ENCODE measurements at places on chromosomes 3 and 15.

DNA sequence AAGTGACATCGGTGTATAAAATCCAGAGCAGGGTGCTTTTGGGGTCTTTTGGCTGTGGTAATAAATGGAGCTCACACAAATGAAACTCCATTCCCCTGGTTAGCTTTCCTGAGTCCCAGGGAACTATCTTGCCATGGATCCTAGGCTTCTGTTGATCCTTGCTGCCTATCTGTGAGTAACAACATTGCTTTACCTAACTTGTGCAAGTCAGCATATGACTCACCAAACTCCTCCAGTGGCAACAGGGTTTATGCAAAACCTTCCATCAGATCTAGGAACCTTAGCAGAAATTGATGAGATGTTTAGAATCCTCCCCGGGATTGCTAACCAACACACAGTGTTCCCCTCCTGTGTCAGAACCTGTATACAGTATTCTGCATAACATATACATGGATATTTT lies 105.4 kb downstream of the SCAPER start:
- DNase-seq, result no peak

DNA sequence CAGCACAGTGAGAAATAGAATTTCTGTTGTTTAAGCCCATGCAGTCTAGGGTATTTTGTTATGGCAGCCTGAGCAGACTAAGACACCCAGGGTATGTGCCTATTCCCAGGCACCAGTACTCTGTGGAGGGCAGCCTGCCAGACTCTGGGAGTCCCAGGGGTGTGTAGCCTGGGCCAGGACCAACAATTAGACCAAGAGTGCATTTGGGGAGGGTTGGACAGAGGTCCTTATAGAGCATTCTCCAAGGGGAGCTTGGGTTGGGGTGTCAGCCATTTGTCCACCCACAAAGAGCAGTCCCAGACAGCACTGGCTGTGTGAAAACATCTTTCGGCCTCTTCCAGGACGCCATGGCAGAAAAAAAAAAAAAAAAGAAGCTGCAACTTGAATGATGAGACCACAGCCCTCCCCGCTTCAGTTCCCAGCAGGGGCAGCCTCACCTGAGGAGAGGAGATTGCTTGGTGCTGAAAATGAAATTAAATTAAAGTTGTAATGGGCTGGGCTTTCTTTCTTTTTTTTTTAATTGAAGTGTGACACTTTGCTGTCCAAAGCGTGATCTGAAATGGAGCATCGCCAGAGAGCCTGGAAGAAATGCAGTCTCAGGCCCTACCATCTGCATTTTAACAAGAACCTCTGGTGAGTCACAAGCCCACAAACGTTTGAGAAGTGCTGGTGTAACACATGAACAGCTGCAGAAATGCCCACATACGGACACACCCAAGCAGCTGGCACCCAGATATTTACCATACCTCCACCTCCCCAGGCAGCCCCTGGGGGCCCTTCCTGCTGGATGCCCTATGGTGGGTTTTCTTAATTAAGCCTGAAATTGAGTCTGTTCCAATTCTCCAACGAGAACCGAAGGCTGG lies 21.3 kb upstream of the CAV3 start:
- DNase-seq, result peak; percentile 91

- no peak for DNase-seq
Observed at GRCh38 chr3:52041118-52041731, 15.1 kb downstream of the DUSP7 start.

DNA sequence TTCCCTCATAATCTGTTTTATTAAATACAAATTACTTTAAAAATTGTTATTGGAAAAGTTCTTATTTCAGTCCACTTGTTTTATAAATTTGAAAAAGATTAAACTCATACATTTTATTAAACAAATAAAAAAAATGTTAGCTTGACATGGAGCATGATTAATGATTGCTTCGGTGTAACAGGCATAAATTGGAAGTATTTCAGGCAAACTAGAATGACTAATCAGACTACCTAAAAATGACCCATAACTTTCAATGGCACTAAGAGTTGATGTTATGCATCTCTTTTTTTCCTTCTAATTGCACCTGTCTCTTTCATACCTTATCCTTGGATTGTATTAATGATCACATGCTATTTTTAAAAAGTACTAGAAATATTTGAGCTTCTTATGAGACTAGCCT lies 343.3 kb downstream of the ZNF385D start:
- no peak for DNase-seq

DNA sequence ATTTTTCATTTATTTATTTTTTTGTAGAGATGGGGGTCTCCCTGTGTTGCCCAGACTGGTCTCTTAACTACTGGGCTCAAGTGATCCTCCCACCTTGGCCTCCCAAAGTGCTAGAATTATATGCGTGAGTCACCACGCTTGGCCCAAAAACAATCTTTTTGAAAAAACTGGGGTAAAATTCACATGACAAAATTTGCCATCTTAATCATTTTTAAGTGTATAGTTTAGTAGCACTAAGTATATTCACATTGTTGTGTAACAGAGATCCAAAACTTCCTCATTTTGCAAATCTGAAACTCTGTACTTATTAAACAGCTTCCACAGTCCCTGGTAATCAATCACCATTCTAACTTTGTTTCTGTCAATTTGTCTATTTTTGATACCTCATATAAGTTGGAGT lies 5.2 kb downstream of the SNX1 start:
- DNase-seq, result no peak

DNA sequence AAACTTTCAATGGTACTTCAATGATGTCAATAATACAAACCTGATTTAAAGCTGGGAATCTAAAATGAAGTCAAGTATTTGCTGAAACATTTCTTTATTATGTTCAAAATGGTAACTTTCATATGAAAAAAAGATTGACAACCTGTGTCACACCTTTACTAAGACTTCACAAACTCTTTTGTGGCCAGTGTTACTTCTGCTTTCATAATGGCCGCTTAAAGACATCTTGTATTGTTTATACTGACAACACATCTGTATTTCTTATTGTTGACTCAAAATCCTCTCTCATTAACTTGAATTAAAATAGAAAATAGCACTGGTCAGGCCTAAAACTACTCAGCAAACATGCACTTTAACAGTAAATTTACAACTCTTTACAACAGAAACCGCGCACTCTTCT lies 312.3 kb upstream of the CNTN6 start:
- DNase-seq, result no peak

- peak; percentile 36 for DNase-seq
Observed at GRCh38 chr15:40320931-40321371, 2.5 kb upstream of the INAFM2 start.

DNA sequence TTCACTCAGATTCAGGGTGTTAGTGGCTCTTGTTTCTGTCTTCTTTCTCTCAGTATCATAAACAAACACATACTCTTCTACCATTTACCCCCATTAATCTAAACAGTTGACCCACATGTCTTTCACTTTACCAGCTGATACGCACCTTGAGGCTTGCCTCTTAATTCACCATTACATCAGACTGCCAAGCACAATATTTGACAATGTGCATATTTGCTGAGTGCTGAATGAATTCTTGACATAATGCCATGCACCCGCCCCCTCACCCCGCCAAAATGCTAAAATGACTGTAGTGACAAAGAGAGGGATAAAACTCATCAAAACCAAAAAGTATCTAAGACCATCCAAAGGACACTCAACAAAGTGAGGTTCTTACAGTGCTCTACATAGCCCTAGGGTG lies 57.4 kb downstream of the NGLY1 start:
- DNase-seq, result no peak

DNA sequence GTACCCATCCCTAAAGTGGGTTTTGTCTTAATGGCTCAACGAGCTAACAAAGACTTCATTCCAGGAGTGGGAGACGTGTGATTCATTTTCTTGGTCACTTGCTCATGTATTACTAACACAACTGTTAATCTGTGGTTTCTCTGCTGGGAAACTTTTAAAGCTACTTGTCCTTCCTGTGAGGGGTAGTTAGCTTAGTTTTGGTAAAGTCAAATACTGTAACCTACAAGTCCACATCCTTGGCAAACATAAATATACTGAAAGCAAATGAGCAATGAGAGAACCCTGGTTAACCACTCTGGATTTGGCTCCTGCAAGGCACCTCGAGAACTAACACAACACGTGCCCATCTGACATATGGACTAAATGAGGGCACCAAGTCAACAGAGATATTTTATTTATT lies 19.9 kb downstream of the NOX5 start:
- DNase-seq, result no peak

GRCh38 chr3:120708408-120708807 lies 26.4 kb upstream of the HGD start:
- DNase-seq, result no peak

GRCh38 chr3:189937302-189938127 lies 183.2 kb downstream of the P3H2 start:
- DNase-seq, result no peak

DNA sequence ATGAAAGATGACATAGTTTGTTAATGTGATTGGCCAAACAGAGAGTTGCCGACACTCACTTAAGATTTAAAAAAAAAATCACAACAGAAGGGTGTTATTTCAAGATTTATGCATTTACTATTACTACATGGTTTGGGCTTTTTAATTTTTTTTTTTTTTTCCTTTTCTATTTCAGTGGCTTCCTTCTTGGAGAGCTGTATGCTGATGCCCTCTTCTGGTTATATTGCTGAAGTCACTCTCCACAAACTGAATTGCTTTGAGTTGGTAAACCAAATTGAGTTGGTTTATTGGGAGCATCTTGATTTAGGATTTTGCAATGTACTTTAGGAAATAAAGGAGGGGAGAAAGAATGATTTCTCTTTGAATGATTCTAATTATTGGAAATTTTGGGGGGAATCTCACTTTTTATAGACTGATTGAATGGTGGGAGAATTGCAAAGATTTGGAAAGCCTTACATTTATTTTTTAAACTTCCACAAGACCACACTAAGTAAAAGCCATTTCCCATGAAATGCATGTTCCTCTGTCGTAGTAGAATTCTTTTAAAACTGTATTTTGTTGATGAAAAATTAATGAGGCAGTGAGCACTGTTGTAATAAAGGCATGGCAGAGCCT lies 186.6 kb upstream of the FEZF2 start:
- DNase-seq, result no peak

DNA sequence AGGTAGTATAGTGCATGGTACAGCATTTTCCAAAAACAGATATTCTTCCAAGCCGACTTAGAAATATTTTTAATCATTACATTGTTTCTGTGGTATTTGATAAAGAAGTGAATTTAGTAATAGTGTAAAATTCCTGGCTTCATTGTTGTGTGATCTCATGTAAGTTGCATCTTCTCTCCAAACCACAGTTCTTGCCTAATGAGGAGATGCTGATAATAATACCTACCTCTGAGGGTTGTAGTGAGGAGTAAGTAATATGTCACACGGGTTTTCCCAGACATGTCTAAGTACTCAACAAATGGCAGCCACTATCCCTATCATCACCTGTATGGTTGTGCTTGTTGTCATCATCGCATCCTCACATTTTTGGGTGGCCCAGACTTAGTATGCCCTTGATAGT lies 167.3 kb downstream of the SLCO3A1 start:
- DNase-seq, result no peak

- no peak for DNase-seq
Observed at GRCh38 chr15:32819448-32819847, 101.6 kb downstream of the GREM1 start.

DNA sequence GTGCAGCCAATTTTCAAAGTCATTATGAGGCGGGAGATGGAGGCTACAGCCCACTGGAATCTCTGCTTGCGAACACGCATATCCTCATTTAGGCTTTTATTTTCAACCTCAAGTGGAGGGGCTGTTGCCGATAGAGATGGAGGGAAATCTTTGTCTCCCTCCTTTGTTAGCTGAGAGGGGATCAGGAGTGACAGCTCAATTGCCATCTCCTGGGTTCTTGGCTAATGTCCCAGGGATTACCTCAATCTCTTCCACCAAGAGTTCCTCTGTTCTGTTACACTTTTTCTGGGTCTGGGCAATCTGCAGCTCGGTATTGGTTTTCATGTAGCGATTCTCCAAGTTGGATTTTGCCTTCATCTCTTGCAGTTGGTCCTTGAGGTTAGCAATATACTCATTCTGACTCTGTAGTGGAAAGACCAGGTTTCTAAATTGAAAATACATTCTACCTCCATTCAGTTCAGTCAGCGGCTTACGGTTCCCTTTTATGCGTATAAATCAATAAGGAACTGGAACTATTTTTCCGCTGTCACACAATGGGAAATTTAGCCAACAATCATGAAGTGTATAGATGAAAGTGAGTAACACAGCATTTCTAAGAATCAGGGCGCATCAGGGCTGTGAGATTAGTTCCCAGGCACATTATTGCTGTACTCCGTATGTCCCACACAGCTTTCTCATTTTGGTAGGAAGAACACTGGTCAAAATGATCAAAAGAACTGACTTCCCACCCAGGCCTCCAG lies 36.2 kb upstream of the RPL35A start:
- no peak for DNase-seq

GRCh38 chr15:32867313-32867626 lies 149.5 kb downstream of the GREM1 start:
- DNase-seq, result no peak

DNA sequence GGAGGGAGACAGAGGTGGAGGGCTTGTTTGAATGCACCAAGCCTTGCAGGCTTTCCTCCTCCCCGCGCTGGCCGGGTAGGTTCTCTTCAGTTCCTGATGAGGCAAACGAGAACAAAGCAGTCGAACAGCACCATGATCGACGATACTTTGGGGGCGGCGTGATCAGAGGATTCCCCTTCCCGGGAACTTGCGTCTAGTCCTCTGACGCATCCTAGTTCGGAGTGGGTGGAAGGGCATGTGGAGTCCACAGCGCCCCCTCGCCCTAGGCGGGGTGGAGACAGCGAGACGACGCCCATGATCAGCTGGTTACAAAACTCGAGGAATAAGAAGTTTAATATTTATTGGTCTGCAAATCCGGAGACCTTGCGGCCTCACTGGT lies 452 bp upstream of the SV2B start:
- peak; percentile 36 for DNase-seq

DNA sequence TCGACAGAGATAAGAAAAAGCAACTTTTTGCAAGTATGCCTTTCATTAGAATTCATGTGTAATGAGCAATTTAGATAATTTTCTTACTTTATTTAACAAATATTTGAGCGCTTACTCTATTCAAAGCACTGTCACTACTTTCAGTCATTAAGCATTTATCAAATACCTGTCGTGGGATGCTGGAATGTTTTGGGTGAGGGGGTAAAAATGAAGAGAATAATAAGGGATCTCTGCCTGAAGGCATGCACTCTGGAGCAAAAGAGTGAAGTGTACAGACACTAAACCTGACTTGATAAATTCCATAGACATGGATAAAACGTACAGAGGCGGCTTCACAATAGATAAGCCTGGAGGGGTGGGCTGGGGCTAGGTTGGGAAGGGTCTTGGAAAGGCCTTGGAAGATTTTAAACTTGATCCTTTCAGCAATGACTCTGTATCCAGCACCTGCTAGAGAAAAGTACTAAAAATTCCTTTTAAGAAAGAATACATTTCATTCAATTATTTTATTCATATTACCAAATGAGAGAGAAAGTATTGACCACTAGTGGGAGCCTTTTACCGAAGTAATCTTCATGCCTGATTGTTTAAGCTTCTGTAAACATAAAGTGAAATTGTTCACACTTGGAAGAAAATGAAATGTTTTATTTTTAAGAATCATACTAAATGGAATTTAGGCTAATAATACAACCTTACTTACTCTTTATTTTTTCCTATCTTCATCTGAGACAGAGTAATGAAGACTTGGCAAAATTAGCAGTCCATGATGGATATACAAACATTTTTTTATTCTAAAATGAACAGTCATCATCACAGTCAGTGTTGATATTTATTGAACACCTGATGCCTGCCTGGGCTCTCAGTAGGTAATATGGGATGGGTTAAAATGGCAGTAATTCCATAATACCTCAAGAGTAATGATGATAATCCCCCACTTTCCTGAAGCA lies 113.2 kb downstream of the PPP2R3A start:
- peak; percentile 10 for DNase-seq

- DNase-seq, result no peak
Observed at GRCh38 chr15:41971895-41972252, 483 bp downstream of the EHD4 start.

GRCh38 chr15:51128701-51129100 lies 34.0 kb upstream of the TNFAIP8L3 start:
- no peak for DNase-seq

Data from SHP77 treated with DMSO at 0.1 percent for 48 hours (cell line).